ENCODE measurements at places on chromosomes 3 and 15. TPM values are rescaled to one million over a fixed set of nuclear protein-coding genes. Genes with fewer than 3 reads are reported as not detected.

DNA sequence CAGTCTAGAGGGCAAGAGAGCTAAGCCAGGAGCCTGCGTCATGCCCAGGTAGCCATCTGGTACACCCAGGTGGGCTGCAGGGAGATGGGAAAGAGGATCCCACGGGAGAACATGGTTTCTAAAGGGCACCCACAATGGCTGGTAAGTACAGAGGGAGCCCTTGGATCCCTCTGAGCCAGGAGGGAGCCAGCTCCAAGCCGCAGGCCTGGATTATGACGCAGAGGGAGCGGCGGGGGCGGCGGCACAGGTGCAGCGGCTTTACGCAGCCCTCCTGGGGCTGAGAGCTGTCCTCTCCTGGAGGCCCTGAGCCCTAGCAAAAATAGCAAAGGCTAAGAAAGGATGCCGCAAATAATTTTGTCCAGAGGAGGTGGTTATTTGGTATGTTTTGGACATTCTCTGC, 2.8 kb downstream of the CAV3 start:
- no peak for DNase-seq

GRCh38 chr3:133113526-133113925, 75.3 kb downstream of the TMEM108 start:
- no peak for DNase-seq

GRCh38 chr15:35136321-35137189, 51.5 kb upstream of the NANOGP8 start:
- no peak for DNase-seq

DNA sequence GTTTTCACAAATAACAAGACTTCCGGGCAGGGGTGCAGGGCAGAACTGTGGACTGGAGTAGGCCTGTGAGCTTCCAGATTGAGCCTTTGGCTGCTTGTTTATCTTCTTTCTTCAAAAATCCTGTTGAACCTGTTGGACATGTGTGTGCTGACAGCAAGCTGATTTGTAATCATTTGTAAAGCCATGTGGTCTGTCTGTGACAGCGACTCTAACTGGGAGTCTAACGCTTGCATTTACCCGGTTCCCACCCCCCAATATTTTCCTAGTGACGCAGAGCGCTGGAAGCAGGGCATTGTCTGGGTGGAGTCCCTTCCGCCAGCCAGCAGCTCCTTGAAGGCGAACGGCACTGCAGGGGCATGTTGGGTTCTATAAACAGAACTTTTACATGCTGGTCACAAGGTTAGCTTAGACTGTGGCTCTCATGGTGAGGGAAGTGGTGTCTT, 85.7 kb upstream of the MYZAP start:
- DNase-seq, result peak; percentile 54

DNA sequence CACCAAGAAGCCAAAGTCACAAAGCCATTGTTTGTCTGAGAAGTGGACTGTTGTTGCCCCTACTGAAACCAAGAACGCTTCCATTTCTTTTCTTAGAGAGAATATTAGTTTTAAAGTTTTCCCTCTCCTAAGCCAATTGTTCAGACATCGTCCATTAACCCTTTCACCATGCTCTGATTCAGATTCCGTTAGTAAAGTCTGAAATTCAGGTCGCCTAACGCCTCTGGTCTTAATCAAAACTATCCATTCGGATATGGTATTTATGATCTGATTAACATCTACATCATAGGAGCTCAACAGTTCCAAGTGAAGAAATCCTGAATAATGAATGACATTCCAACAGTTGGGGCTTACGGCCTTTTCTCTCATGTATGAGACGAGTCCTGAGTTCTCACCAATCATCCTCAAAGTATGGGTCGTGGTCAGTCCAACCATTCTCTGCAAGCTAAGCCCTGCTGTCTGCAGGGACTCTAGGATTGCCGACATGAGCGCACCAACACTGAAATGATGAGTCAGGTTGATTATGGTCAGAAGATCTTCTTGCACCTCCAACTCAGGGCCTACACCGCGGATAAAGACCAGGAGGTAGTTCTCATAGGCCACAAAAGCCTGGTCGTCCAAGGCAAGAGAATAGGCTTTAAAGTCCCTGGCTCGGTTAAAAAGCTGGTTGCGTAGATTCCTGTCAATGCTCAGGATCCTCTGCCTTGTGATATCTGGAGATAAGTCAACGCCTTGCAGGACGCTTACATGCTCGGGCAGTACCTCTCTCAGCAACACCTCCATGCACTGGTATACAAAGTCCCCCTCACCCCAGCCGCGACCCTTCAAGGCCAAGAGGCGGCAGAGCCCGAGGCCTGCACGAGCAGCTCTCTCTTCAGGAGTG, 767 bp downstream of the EPM2AIP1 start:
- DNase-seq, result peak; percentile 60

DNA sequence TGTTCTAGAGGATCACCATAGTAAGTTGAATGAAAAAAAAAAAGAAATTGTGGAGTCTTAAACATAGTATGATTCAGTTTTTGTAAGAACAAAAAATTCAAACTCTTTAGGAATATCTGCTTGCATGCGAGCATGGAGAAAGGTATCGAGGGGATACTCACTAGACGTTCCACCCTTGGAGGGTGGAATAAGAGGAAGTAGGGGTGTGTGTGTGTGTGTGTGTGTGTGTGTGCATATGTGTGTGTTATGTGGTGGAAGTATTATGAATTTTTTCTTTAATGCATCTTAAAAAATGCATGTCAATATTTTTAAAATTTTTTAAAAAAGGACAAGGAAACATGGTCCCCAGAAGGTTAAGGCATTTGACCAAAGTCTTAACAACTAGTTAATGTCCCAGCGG, 26.5 kb upstream of the SIAH2 start:
- no peak for DNase-seq

DNA sequence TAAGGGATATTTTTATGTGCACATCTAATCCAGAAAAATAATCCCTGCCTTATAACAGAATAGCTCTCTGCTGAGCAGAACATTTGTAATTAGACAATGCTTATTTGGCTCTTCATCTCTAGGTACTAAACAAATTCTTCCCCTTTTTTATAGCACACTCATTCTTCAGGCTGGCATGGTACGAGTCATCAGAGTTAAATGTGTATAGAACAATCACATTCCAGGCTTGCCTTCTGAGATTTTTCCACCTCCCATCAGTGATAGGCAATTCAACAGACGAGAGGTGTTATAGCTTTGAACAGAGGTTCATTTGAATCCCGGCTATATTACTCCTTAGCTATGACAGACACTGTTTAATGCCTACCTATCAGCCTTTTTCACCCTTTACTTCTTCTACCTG, 21.4 kb upstream of the SPPL2A start:
- DNase-seq, result no peak

DNA sequence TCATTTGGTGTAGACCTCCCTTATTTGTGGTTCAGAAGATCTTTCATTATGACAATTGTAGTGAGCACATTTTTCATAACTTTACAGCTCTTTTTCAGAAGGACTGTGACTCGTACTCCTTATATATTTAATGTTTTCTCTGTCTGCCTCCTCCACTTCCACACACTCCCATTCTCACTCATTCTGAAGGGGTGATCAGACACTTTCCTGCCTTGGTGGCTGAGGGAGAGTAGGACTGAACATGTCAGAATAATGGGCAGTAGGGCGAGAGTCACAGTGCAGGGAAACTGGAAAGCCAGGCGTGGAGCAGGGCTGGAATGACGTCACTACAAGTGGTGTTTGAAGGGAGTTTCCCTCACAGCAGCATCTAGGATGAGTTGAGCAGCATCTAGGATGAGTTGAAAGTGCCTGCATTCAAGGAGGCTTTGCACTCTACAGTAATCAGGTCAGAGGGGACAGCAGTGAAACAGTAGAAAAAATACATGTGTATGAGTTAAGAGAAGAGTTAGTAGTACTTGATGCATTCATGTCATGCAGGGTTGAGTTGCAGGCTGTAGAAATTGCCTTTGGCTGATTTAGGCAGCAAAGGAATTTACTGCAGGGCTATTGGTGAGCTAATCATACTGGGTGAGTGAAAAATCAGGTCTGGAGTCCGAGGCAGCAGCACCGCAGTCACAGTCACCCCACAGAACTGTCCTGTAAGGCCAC, 36.3 kb upstream of the FBXL22 start:
- DNase-seq, result no peak

- no peak for DNase-seq
Observed at GRCh38 chr15:45106002-45106790, 7.8 kb downstream of the DUOX2 start.

The LRRC58 gene
- polyA plus RNA-seq, result 37.4 TPM

The TRPM1 gene
- 0.07 TPM for polyA plus RNA-seq

The CLDN16 gene
- polyA plus RNA-seq, result 35.6 TPM

The RETNLB gene
- polyA plus RNA-seq, result not detected

The DCLK3 gene
- polyA plus RNA-seq, result 0.86 TPM

The ZNF774 gene
- 5.4 TPM for polyA plus RNA-seq

The IL5RA gene
- polyA plus RNA-seq, result 0.73 TPM
